SK-N-MC (cell line): ENCODE measurements at places on chromosomes 16 and 17.
A peak's percentile ranks its signal among the peaks of the same experiment; 100 is the strongest.

GRCh38 chr17:79019632-79020584, 4.1 kb upstream of the C1QTNF1 start:
- DNase-seq: no peak

GRCh38 chr16:73616166-73616753, 568.3 kb upstream of the ZFHX3 start:
- no peak for DNase-seq

GRCh38 chr17:78075545-78075944, 53.0 kb downstream of the TMC6 start:
- DNase-seq: no peak

DNA sequence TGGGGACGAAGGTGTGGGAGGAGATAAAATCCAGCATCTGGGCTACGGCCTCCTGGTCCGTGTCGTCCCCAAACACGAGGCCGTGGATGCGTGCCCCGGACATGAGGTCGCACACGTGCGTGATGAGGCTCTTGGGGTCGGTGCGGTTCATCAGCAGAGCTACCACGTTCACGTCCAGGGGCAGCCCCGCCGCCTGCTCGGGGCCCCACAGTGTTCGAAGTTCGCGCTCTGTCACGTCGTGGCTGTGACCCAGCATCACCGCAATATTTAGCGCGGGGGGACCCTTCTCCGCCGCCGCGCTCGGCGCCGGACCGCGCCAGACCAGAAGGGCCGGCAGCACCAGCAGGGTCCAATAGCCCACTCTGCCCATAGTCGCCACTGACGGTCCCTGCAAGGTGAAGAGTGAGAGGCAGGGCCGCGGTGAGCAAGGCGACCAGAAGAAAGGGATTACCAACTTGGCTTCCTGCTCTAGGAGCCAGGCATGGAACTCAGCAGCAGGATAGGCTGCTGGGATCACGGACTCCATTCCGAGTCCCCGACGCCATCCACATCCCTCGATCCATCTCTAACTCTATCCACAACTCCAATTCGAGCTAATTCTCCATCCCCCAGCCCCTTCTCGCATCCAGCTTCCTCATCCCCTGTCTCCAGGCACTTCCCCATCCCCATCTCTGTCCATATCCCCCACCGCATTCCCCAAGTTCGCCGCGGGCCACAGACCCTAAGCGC, 2.0 kb downstream of the GRIN2A start:
- DNase-seq: no peak

GRCh38 chr17:6069539-6070429, at the start of gene WSCD1:
Gene WSCD1, plus strand, starts transcription at chr17:6070379. Its CDS starts 10,280 bp downstream, at chr17:6080659.
- DNase-seq: no peak

GRCh38 chr17:82457929-82458178, 687 bp upstream of the NARF start:
- peak; percentile 39 for DNase-seq

- DNase-seq: no peak
Observed at GRCh38 chr16:49725651-49726050, 130.3 kb downstream of the ZNF423 start.

DNA sequence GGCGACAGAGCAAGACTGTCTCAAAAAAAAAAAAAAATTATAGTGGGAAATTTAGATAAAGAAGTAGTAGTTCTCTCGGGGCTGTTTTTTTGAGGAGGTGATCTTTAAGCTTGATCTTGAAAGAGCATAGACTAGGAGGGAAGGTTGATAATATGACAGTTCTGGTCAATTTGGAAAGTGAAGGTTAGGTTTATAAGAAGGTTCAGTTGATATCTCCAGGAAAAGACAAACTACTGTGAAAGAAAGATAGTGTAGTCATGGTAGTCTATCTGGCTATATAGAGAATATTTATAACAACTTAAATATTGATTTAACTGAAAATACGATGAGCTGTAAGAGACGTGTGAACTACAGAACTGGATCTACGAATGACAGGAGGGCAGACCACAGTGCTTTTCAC, 3.1 kb downstream of the ATF7IP2 start:
- no peak for DNase-seq

GRCh38 chr17:57541472-57542394, 203.4 kb downstream of the CCDC182 start:
- DNase-seq: no peak

DNA sequence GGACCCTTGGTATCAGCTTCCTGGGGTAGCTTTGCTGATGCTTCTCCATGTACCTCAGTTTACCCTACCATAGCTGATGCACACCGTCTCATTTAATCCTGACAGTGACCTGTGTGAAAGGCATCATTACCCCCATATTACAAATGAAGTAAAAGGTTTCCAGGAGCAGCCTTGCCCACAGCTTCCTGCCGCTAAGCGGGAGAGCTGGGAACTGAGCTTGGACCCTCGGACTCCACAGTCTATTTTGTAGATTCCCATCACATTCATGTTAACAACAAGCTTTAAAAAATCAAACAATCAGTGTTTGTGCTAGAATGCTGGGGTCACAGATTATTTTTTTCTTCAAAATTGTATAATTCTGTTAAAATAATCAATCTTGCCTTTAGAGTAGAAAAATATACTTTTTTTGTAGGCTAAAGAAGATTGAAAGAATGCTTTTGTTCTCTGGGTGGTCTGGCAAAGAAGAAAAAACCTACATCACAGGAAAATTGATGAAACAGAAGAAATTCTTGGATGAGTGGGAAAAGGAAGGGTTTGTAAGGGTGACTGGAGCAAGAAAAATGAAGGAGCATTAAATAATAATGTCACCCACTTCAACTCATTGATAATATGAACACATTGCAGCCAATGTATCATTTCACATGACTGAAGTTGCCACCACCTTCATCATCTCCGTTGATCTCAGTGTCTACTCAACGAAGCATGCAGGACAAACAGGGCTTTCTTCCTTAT, 9.5 kb upstream of the USP10 start:
- DNase-seq: no peak

DNA sequence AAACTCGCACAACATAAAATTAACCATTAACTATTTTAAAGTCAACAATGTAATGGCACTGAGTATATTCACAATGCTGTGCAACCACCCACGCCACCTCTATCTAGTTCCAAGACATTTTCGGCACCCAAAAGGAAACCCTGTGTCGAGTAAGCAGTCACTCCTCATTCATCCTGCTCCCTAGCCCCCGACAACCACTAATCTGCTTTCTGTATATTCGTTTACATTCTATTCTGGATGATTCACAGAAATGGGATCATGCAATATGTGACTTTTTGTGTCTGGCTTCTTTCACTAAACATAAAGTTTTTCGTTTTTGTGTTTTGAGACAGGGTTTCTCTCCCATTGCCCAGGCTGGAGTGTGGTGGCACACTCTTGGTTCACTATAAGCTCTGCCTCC, 42.2 kb upstream of the HAPSTR1 start:
- no peak for DNase-seq

- no peak for DNase-seq
Observed at GRCh38 chr17:40014375-40014980, 762 bp upstream of the CSF3 start.

- DNase-seq: no peak
Observed at GRCh38 chr17:15440347-15440746, 27.1 kb downstream of the CDRT4 start.

DNA sequence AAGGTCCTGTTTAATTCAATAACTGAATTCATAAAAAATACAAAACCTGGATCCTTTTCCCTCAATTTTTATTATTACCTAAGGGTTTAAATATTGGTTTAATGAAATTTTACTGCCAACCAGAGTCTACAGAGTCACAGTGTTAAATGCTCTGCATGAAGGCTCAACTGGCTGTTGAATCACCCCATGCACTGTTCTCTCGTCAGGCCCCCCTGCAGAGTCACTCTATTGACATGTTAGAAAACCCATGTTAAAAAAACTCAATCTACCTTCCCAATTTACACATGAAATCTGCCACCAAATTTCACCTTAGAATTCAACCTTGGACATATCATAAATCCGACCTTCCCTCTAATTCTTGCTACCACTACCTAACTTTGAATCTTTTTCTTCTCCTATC, 43.3 kb upstream of the ULK2 start:
- DNase-seq: no peak

GRCh38 chr16:22117609-22118008, 25.3 kb downstream of the VWA3A start:
- DNase-seq: no peak

GRCh38 chr16:71748226-71748625, 23.7 kb upstream of the PHLPP2 start:
- DNase-seq: no peak

DNA sequence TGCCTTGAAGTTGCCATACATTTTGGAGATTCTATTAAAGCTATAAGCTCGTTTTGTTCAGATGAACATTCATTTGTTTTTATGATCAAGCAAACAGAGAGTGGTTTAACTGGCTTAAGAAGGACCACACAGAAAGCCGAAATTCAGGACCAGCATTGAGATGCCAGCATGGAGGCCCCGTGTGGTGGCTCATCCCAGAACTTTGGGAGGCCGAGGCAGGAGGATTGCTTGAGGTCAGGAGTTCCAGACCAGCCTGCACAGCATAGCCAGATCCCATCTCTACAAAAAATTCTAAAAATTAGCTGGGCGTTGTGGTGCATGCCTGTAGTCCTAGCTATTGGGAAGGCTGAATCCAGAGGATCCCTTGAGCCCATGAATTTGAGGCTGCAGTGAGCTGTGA, 45.9 kb upstream of the KIFC3 start:
- no peak for DNase-seq

GRCh38 chr17:42681976-42682721, at the start of gene CNTNAP1:
Gene CNTNAP1, plus strand, starts transcription at chr17:42682531. Its CDS starts 299 bp downstream, at chr17:42682830.
- DNase-seq: no peak

- DNase-seq: no peak
Observed at GRCh38 chr16:49552313-49552928, 178.8 kb downstream of the C16orf78 start.

DNA sequence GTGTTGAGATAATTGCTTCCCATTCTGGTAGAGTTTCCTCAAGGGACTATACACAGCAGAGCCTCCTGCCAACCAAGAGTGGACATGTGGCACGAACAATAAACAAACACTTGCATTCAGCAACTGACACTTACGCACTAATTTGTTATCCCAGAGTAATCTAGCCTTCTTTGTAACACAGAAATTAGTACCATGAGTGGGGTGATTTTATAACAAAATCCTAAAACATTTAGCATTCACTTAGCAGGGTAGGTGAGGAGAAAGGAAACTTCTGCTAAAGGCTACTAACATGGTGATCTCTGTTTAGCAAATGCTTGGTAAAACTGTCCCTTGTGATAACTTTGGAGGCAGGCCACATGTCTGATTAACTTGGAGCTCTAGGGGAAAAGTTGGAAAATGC, 325.2 kb downstream of the HS3ST4 start:
- no peak for DNase-seq

- no peak for DNase-seq
Observed at GRCh38 chr17:74545843-74546230, at the start of gene CD300C. Gene CD300C, minus strand, starts transcription at chr17:74546115. Its CDS starts 333 bp downstream, at chr17:74545782.

DNA sequence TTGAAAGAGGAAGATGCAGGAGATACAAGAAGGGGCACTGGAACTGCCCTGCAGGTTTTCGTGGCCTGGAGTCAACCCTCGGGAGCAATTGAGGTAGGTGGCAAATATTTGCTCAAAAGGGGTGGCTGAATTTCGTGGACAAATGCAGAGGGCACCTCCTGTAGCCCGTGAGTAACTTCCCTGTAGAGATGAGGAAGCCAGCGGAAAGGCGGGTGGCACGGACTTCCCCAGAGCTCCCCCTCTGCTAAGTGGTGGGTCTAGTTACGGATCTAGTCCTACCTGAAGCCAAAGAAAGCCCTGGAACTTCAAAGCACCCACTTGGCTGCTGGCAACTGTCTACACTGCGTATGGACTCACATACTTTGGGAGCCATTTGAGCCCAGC, 1.0 kb upstream of the ATP2C2 start:
- DNase-seq: no peak

DNA sequence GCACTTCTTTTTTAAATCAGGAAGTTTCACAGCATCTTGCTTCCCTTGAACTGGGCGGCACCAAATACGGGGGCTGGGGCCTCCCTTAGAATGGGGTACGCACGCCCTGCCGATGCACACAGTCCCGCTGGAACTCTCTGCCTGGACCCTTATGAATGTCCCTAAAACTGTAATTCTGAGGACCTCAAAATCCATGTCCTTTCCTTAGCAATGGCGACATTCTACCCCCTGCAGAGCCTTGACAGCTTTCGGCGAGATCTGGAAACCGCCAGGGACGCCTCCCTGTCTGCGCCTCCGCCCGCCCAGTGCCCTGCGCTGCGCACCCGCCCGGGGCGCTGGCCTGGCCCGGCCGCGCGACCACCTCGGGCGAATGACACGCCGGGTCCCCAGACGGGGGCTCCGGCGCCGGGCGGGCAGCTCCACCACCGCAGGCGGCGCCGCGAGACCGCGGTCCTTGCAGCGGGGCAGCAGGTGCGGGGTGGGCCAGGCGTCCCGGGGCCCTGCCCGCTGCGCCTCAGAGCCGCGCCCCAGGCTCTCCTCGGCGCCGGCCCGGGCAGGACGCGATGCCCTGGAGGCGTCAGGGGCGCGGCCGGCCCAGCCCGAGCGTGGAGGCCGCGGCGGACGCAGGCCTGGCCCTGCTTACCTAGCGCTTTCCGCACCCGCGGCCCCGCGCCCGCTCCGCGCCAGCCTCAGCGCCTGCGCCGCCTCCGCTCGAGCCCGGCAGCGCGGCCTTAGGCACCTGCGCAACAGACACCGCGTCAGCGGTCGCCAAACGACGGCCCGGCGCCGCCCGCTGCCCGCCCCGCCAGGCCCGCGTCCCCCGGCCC, 548 bp downstream of the HAGH start:
- no peak for DNase-seq

DNA sequence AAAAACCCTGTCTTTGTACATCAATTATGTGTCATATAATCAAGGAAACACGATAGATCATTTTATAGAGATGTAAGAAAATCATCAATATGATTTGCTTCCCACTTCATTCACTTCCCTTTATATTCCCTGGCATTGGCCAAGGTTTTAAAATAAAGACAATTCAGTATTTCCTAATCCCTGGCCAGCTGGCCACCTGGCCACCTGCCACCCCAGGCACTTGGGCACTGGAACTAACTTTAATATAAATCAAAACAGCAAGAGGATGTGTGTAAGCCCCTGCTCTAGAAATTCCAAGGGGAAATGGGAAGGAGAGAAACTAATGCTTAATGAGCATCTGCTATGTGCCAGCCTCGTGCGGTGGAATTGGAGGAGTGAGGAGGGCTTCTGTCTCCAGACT, 58.6 kb upstream of the TOB1 start:
- DNase-seq: no peak

DNA sequence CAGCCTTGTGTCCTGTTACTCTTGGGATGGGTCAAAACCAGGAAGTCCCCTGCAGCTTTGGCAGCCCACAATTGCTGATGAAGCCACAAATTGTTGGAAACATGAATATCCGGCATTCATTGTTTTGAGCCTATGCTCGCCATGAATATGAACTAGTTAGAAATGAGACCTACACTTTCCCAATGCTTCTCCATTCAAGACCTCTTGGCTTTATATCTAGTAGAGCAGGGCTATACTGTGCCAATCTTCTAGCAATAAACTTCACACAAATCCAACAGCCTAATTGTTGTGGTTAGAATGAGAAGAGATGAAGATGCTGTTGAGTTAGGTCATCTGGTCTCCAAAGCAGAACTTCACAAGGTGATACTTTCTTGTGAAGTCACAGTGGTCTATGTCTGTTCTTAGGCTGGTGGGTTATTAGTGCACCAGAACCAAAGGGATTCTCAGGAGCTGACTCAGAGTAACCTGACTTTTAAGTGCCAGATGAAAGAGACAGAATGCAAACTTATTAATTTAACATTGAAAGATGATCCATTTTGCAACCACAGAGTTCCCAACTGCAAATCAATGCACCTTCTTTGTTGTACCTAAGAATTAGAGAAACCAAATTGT, 13.7 kb upstream of the KRT23 start:
- no peak for DNase-seq

- DNase-seq: no peak
Observed at GRCh38 chr17:71224824-71225575, 895.8 kb upstream of the SOX9 start.
